ENCODE measurements at places on chromosomes 6 and 20.

DNA sequence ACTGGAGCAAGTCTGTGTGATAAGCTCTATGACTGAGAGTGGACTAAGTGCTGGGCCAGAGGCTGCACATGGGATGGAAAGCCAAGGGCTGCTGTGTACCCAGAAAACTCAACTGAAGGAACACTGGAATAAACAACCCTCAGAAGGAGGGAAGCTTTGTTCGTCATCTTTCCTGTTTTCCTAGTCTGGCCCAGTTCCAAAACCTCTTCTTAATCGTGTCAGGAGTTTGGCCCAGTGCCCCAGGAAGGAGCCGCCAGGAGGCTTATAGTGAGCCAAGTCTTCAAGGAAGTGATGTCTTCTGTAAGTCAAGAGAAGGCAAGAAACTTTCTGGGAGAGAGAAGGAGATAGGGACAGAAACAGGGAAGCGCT is 23.3 kb upstream of the TOP1 start:
- DNase-seq, result no peak

DNA sequence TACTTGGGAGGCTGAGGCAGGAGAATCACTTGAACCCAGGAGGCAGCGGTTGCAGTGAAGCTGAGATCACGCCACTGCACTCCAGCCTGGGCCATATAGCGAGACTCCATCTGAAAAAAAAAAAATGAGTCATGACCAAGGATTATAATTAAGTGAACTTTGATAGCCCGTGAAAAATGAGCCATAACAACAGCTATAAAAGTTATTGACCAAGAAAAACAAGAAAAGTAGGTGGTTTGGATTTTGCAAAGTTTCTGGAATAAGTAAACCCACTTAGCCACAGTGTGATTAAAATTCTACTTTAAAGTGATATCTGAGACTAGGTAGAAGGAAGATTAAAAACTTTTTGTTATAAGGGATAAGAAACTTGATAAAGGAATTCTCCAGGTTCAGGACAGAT is 25.9 kb upstream of the BCLAF1 start:
- DNase-seq, result no peak

DNA sequence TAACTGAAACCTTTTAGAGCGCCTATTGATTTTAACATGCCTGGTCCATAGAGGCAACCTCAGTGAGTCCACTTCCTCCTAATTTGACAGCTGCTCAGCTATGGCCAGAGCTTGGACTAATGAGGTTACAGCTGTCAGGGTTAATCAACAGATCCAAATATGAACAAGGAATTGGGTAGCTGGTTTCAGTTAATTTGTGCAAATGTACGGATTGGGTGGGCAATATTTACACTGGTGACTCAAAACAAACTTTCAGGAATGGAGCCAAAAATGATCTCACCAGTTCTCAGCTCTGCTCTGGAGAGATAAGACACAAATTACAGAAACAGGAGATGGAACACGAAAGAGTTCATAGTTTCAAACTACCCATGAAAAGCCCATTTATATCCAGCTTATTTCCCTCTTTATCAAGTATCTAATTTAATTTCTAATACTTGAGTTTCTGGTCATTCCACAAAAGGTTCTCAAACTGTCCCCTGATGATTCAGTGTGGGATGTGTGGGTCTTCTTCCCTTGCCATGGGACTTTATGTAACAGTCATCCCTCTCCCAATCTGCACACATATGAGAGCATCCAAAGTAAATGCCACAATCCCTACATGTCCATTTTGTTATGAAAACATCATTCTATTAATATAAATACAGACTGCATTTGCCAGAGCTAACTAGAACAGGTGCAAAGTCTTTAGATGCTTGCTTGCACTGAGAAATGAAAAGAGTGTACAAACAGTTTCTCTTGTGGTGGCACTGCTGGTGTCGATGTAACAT is 149.9 kb downstream of the RPS12 start:
- no peak for DNase-seq

DNA sequence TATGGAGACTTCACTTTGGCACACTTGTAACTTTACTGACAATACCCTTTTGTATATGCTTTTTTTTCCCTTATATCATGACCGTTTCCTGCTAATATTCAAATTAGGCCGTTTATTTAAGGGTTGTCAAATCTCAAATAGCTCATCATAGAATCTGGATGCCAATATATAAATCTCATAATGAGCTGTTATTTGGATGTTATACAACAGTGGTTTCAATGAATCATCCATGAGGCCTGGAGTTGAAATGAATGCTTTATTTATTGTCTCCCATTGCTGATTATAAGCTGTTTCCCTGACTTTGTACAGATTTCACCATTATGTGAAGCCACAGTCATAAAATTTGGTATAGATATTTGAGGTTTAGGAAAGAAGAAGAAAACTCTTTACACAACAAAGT is 256.1 kb downstream of the PLCB1 start:
- DNase-seq, result no peak

Data from occipital lobe (tissue), 3 donors.